ENCODE measurements at places on chromosomes 1 and 21.

- DNase-seq, result no peak
These were observed 204.4 kb downstream of the GRIK3 start for GRCh38 chr1:36829961-36830360.

DNA sequence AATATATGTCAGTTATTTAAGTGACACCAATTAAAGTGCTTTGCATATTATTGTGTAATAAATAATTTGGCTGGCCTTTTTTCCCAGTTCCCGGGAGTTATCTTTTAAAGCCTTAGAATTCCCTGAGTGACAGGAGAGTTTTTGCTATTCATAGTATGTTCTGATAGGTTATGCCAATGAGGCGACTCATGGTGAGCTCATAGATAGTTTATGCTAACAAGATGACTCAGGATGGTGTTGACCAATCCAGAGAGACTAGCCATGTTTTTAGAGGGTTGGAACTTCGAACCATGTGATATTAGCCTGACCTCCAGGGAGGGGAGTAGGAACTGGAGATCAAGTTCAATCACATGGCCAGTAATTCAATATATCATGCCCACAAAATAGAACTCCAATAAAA lies 310.8 kb downstream of the USP25 start:
- no peak for DNase-seq

- DNase-seq, result no peak
These were observed 3.5 kb downstream of the EXOC8 start for GRCh38 chr1:231334079-231334666.

GRCh38 chr21:34271189-34271851 lies 92.5 kb upstream of the KCNE2 start:
- no peak for DNase-seq

DNA sequence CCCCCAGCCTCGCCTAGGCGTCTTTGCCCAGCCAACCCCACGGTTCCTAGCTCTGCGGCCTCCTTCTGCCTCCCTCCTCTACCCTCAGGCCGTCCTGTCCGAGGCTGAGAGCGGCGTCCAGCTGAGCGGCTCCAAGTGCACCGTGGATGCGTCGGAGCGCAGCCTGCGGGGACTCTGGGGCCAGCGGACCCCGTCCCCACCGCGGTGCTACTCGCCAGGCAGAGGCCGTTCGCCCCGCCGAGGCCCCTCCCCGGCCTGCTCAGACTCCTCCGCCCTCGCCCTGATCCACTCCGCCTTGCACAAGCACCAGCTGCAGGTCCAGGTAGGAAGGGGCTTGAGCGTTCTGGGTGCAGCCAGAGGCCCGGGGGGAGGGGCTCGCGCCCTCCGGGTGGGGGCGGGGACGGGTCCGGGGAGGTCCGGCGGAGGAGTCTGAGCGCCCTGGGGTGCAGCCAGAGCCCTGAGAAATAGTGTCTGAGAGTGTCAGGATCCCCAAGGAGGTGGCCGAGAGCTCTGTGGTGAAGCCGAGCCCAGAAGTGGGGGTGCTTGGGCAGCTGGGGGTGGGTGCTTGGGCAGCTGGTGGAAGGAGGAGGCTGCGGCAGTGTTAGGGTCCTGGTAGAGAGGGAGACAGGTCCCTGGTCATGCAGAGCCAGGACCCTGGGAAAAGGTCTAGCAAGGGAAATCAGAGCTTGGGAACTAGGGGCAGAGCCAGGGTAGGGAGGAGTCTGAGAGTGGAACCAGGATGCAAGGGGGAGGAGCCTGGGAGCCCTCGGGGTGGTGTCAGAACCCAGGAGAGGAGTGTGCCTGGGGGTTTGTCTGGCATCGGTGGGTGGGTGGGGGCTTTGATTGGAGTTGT lies 3.2 kb upstream of the NBPF3 start:
- DNase-seq, result no peak

DNA sequence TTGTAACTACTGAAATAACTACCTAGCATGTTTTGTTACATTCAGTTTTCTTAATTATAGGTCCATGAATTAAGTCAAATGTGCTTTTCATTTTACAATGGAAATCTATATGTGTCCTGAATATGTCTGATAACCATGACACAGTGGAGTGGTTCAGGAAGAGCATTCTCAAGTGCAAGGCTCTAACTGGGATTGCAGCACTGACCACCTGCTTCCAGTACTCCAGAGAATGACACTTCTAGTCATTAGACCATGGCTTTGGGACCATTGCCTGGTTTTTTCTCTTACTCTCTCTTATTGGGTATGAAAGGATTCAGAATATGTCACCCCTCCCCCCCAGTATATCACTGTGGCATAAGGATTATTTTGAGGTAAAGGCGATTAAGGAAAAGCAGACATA lies 204.9 kb upstream of the CACYBP start:
- peak; percentile 86 for DNase-seq

DNA sequence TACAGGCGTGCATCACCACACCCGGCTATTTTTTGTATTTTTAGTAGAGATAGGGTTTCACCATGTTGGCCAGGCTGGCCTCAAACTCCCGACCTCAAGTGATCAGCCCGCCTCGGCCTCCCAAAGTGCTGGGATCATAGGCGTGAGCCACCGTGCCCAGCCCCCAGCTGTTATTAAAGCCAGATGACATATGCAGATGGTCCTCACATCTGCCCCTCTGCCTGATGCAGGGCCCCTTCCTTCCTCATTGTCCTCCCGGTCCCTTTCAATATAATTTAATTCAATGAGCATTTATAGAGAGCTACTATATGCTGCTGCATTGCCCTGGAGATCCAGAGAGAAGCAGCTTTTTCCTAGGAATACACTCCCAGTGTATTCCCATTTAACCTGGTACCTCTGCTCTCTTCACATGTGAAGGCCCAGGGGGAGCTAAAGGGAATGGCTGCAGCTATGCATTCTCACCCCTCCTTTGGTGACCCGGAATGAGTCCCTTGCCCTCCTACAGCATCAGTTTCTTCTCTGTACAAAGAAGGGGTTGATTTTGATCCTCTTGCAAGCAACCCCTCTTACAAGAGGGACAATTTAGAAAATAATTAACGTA lies 55.6 kb downstream of the L1TD1 start:
- no peak for DNase-seq

DNA sequence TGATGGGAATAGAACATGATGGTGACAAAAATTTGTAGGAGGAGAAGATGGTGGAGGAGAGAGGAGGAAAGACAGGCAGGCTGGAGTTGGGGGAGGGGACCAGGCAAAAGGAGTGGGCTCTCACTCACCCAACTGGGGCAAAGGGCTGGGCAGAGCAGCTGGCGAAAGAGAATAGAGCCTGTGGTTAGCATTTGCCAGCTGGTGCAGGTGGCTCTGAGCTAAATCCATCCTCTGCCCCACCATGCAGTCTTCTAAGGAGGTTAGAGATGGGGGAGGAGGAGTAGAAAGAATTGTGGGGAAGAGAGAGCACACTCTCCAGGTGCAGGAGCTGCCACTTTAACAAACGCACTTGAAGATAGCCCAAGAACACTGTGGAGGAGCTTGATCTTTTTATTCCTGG lies 27.6 kb upstream of the SLAMF1 start:
- no peak for DNase-seq

GRCh38 chr1:25757151-25757845 lies 42.7 kb upstream of the SELENON start:
- DNase-seq, result peak; percentile 62

DNA sequence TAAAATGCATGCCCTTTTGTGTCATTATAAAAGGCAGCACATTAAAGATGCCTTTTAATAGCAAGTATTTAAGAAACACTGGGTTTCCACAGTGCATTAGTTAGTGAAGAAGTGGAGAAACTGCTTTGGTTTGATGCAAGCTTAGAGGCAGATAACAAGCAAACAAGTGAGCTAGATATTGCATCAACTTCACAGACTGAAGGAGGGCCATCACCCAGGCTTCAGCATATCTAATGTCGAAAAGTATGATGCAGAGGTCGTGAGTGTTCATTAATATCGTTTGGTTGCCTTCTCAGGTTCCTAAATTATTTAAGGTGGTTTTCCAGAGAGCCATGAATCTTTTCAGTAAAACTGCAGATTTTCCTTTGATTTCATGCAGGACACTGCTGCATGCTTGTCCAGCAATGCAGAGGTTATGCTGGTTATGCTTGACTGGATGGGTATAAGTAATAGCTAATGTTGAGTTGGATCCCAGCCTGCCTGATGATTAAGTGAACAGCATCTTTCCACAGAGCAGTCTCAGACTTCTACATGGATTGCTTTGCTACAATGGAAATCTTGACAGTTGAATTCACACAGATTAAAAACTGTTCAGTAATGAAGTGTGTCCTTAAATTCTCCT lies 69.7 kb upstream of the IPO9 start:
- no peak for DNase-seq

- DNase-seq, result no peak
These were observed 86.4 kb downstream of the RGL1 start for GRCh38 chr1:183891158-183891856.

GRCh38 chr1:67711158-67711854 lies 26.3 kb downstream of the GADD45A start:
- DNase-seq, result no peak

GRCh38 chr1:199619223-199619622 lies 408.3 kb upstream of the NR5A2 start:
- no peak for DNase-seq

DNA sequence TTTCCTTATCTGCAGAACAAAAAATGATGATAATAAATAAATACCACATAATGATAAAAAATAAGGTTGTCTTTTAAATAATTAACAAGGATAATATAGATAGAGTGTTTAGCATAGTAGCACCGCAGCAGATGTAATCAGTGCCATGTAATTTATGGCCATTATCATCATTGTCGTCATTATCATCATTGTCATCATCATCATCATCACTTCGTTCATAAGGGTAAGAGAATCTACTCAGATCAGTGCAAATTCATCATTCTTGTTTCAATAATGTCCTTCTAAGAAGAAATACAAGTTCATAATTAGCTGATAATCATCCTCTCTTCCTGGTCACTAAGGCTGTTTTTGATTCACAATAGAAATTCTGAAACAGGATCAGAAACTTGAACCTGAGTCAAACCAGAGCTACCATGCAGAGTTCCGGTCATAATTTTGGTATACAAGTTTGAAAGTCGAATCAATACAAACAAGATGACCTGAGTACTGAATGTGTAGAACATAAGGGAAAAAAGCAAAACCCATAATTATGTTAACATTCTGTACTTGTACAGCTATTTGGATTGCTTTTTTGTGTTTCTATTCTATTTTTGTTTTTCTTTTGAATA lies 172.0 kb downstream of the LRRC40 start:
- no peak for DNase-seq

DNA sequence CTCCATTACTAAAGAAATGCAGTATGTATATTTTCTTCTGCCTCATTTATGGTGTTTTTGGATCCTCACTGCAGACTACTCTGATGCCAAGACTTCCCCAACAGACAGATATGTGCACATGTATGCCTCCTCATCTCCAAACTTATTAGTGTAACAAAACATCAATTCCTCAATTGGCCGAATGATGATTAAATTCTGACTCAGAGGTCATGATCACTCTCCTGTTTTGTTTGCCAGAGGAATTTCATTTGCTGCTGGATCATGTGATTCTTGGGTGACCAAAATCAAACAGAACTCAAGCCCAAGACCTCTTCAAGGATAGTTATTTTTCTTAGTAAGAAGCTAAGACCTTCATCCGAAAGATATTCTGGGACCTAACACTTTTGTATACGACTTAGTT lies 227.6 kb downstream of the LMO4 start:
- no peak for DNase-seq

GRCh38 chr1:30522031-30523004 lies 201.1 kb downstream of the MATN1 start:
- DNase-seq, result peak; percentile 22

- no peak for DNase-seq
These were observed 61.5 kb upstream of the TIAM1 start for GRCh38 chr21:31405604-31406003.

- DNase-seq, result peak; percentile 19
These were observed 762.1 kb upstream of the NEGR1 start for GRCh38 chr1:73044241-73045036.

DNA sequence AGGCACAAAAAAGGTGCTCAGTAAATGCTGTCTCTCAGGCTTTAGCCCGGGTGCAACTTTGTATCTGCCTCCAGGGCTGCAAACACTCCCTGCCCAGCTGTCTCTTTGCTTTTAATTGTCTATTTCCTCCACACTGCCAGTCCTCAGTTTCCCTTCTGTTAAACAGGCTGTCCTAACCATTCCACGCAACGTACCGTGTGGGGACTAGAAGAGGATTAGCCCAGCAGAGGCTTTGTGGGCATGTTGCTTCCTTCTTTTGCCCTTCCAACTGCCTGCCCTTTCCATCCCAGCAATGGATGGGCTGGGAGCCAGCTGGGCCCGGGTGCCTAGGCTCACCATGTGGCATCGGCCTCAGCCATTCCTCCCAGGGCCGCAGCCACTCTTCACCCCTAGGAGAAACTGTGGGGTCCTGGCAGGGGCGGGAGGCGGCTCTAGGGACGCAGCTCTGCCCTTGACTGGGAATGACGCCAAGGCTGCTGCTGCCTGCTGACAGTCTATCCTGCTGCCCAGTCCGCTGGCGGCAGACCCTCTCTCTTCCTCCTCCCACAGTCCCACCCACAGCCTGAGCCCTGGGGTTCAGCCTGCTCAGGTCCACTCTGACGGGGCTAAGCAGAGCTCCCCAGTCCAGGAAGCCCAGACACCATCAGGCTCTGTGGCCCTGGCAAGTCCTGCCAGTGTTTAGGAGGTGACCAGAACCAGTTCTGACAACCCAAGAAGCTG lies 40.6 kb upstream of the LRP8 start:
- DNase-seq, result peak; percentile 45

- no peak for DNase-seq
These were observed 14.0 kb downstream of the CAPZA1 start for GRCh38 chr1:112633628-112634027.

- no peak for DNase-seq
These were observed 52.8 kb downstream of the C4BPA start for GRCh38 chr1:207156826-207157225.

DNA sequence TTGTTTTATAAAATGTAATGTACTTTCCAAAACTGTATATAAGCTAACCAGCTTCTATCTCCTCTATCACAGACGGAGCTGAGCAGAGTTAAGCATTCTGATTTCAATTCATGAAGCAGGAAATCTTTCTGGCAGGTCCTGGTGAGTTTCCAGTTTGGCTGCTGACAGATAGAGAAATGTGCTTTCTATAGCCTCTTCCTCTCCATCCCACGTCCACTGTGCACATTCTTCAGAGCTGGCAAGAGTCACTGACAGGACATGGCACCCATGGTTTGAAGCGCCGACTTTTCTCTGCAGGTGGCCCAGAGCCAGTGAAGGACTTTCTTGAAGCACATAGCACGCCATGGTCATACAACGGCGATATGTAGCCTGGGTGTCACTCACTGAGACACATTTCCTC lies 52.3 kb upstream of the POU2F1 start:
- no peak for DNase-seq

- no peak for DNase-seq
These were observed 68.9 kb downstream of the CNIH3 start for GRCh38 chr1:224684979-224685425.

DNA sequence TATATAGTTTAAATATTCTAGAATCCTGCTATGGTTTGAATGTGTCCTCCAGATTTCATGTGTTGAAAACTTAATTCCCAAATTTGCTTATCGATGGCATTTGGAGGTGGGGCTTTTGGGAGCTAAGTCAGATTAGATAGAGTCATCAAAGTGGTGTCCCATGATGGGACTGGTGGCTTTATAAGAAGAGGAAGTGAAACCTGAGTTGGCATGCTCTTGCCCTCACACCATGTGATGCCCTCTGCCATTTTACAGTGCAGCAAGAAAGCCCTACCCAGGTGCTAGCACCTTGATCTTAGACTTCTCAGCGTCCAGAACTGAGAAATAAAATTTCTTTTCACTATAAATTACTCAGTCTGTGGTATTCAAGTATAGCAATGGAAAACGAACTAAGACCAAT lies 111.3 kb downstream of the TGFB2 start:
- no peak for DNase-seq
